ENCODE measurements at places on chromosomes 2 and 18.
A peak's percentile ranks its signal among the peaks of the same experiment; 100 is the strongest.

DNA sequence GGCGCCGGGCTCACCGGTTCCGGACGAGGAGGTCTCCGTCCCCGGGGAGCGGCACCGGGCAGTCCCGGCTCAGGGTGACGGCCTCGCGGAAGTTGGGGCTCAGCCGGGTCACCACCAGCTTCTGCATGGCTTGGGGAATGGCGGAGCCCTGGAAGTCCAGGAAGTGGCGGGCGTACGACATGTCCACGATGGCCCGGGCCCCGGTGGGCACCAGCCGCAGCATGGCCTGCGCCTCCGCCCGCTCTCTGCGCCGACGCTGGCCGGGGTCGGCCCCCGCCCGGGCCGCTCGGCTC is 157 bp downstream of the PTGR3 start:
- DNase-seq, result no peak

GRCh38 chr2:96353606-96354101 is 18.1 kb downstream of the NCAPH start:
- no peak for DNase-seq

DNA sequence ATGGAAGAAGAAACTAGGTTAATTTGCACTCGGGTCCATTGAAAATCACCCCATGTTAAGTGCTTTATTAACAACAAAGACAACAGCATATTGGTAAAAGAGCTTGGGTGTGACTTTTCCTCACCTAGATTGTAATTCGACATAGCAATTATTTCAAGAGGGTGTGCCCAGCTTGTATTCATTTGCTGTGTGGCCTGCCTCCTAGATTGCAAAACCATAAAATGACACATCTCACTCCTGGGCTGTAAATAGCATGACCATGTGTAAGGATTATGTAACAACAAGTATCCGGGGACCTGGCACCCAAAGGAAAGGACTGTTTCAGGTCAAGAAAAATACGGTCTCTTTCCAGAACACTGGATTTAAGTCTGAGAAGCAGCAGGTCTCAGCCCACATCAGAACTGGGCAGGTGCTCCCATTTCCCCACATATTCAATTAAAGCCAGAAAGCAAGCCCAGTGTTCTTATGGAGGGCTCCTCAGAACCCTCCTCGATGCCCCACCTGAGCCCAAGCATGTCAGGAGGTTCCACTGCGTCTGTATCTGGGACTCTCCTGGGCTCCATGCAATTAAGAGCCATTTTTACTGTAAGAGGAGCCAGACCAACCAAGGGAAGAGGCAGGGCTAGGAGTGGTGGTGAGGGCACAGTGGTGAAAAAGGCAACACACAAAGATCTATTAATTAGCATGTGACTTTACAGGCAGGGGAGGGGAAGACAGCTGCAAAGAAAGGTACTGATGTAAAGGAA is 39.2 kb downstream of the MREG start:
- DNase-seq, result peak; percentile 26

GRCh38 chr2:211722928-211723327 is 815.7 kb downstream of the ERBB4 start:
- no peak for DNase-seq

GRCh38 chr2:46461709-46462171 is 17.6 kb upstream of the TMEM247 start:
- DNase-seq, result peak; percentile 90

GRCh38 chr2:113124181-113124961 is 3.0 kb upstream of the IL1RN start:
- DNase-seq, result no peak

GRCh38 chr18:72181241-72181764 is 362.8 kb downstream of the CBLN2 start:
- no peak for DNase-seq

- no peak for DNase-seq
These were observed 89.1 kb upstream of the RIOK3 start for GRCh38 chr18:23363865-23364570.

GRCh38 chr2:205996161-205996560 is 89.8 kb downstream of the INO80D start:
- DNase-seq, result peak; percentile 38

DNA sequence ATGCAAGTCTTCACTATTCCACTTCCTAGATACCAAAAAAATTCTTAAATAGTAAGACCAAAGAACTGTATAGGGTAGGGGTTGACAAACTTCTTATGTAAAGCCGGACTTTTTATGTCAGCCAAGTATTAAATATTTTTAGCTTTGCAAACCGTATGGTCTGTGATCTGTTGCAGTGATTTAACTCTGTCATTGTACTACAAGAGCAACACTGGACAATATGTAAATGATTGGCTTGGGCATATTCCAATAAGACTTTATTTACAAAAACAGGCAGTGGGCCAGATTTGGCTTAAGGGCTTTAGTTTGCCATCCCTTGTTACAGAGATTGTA is 48.0 kb downstream of the MGAT5 start:
- DNase-seq, result no peak

GRCh38 chr2:230537531-230537976 is 121.6 kb downstream of the SP100 start:
- DNase-seq, result no peak

- no peak for DNase-seq
These were observed 65.7 kb upstream of the SMAD2 start for GRCh38 chr18:47996091-47996541.

DNA sequence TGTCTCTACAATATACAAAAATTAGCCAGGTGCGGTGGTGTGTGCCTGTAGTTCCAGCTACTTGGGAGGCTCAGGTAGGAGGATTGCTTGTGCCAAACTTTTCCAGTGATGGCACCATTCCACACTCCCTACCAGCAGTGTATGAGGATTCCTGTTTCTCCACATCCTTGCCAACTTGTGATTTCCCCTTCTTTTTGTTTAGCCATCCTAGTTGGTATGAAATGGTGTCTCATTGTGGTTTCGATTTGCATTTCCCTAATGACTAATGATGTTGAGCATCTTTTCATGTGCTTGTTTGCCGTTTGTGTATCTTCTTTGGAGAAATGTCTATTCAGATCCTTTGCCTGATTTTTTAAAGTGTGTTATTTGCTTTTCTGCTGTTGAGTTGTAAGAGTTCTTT is 41.0 kb downstream of the EPB41L5 start:
- no peak for DNase-seq

DNA sequence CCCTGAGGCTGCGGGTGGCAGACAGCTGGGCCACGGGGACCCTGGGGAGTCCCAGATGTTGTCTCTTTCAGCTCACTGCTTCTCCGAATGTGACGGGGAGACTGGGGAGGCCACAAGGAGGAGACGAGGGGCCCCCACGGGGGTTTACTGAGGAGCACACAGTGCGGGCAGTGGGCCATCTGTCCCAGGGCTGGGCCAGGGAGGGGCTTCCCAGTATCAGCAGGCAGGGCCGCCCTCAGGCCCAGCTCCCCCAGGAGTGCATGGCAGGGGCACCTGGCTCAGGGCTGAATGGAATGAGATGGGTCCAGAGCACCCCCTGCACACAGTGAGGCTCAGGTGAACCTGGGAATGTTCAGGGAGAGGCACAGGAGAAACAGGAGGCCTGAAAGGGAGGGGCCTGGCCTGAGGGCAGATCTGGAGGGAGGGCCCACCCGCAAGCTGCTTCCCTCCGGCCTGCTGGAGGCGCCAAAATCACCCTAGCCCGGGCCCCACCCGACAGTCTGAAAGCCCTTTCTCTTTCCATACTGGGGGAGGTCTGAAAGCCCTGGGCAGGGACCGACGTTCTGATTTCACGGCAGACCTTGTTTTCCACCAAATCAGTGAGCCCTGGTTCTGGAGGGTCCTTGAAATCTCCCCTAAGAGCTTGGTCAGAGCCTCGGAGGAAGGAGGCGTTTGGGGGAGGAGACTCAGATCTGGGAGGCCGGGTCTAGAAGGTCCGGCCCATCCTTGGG is 35.5 kb upstream of the PTMA start:
- peak; percentile 59 for DNase-seq

DNA sequence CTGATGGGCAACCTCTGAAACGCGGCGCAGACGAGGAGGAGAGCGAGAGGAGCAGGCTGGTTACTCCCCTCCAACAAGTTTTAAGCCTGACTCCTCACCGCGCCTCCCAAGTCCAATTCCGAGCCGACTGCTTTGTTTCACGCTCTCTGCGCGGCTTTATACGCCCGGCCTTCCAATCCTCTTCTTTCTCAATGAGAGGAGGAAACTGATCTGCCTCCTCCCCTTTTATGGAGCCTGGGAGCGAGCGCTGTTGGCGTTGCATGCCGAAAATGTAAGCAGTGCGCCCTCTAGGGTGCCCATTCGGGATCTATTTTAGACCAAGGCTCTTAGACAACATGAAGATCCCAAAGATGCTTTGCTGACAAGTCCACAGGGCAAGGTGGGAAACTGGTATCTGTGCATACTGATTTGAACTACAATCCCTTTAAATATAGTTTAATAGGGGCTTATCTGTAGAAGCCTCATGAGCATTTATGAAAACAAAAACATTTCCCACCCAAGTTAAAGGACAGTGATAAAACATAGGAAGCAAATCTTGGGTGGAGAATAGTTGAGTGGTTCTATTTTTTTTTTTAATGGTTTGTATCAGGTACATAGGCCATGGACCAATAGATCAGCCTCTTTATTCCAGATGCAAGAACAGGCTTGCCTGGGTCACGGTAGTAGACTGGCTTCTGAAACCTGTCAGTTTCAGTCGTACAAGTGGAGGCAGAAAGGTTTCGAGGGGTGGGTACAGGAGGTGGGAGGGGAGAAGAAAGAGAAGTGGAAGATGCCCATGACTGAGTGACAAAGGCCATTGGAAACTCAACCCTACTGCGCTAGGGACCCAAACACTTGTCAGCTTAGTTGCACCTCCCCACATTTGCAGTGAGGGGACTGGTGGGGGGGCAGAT is at the start of gene RND3:
Gene RND3 (minus strand): TSS at position 131 of the 893 bp plus-strand sequence. CDS start 250 bp downstream, outside the sequence.
- peak; percentile 69 for DNase-seq

- DNase-seq, result no peak
These were observed 47.6 kb downstream of the PDCL3 start for GRCh38 chr2:100610381-100610831.

GRCh38 chr2:70300771-70301343 is 1.0 kb downstream of the FAM136A start:
- DNase-seq, result no peak

GRCh38 chr2:166126007-166126639 is 1.7 kb downstream of the SCN1A start:
- DNase-seq, result no peak
